ENCODE measurements at places on chromosomes 6 and 20. TPM values are rescaled to one million over a fixed set of nuclear protein-coding genes. Genes with fewer than 3 reads are reported as not detected.

TRIM31 gene
- not detected for total RNA-seq

ZNF831 gene
- total RNA-seq, result not detected

DNMT3B gene
- 2,281 TPM for total RNA-seq

CBFA2T2 gene
- total RNA-seq, result 14.7 TPM

TBXT gene
- total RNA-seq, result not detected

ZC2HC1B gene
- total RNA-seq, result not detected

PLA2G7 gene
- 2.8 TPM for total RNA-seq
